Fibroblast of skin of right biceps (primary cell): ENCODE measurements at places on chromosomes 3 and 15.
A peak's percentile ranks its signal among the peaks of the same experiment; 100 is the strongest.

- DNase-seq: peak; percentile 8
Observed at GRCh38 chr3:185851046-185851445, 26.2 kb upstream of the IGF2BP2 start.

DNA sequence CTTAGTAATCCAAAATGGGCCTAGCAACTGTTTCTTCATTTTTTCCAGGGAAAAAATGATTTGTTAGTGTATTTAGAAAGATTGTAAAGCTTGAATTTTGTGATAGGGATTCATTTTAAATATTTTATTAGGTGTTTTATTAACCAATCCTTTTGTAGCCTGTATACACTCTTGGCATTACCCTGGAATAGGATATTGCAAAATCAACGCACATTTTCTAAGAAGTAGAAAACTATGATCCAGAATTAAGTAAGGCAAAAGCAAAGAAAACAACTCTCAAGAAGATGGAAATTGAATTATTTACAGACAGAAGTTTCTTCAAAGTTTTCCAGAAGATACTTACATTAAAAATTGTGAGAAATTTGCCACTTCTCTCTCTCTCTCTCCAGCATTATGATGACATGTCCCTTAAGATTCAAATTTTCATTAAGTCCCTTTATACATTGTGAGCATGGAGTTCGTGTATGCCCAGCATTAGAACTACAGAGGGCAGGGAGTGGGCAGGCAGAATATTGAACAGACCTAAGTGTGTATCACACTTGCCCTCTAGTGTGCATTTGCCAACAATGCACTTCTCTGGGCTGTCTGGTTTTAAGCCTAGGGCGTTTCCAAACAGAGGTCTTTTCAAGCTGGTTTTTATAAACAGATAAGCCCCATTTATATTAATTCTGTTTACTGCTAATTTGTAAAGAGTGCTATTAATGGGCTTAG lies 28.5 kb upstream of the CMSS1 start:
- peak; percentile 67 for DNase-seq

- peak; percentile 60 for DNase-seq
Observed at GRCh38 chr15:68420186-68420684, 11.7 kb downstream of the ITGA11 start.

DNA sequence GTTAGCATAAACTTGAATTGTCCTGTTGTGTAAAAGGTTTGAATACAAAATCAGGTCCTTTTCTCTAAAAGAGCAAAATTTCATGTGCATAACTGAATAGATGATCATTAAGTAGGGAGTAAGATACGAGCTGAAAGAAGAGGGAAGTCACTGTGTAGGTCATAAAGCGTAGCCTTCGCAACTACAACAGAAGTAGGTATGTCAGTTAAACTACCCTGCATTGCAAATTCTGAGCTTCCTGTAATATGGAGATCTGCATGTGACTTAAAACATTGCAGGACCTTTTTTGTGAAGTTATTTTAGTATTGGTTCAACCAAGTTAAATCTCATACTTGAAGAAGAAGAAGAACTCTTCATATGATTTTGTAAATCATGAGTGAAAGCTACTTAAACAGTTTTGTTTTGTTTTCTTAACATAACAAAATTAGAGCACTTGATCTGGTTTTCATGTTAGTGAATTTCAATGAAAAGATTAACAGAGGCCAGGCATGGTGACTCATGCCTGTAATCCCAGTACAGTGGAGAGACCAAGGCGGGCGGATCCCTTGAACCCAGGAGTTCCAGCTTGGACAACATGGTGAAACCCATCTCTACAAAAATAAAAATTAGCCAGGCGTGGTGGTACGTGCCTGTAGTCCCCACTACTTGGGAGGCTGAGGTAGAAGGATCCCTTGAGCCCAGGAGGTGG lies 26.4 kb downstream of the ARMC8 start:
- DNase-seq: no peak

DNA sequence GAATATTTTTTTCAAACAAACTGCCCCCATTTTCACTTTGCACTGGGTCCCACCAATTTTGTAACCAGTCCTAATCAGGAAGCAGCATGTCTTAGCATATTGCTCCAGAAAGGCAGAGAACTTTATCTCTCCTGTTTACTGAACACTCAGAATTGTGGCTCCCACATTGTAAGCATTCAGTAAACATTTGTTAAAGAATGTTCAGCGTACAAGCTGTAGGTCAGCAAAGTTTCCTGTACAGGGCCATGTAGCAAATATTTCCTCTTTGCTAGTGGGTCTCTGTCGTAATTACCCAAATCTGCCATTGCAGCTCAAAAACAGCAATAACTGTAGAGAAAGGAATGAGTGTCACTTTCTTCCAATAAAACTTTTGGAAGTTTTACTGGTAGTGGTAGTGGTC lies 393.3 kb downstream of the GRM7 start:
- DNase-seq: no peak

- peak; percentile 48 for DNase-seq
Observed at GRCh38 chr3:55091381-55092225, 163.7 kb upstream of the LRTM1 start.

DNA sequence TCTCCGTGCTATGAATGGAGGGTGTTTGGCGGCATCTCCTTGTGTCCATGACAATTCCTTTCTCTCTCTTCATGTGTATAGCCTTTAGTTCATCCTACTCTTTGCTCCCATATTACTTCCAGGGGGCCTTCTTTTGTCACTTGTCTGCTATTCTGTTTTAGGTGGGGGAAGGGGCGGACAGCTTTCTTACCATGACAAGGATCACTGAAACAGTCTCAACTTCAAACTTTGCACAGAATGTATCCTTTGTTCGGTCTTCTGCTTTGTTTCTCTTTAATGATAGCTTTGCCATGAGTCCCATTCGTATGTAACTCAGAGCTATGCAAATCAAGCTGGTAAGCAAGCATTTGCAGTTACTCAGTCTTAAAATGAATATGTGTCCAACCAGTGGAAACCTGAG lies 294.2 kb downstream of the TIGIT start:
- DNase-seq: no peak

- no peak for DNase-seq
Observed at GRCh38 chr3:173939331-173939730, 541.8 kb downstream of the NLGN1 start.
